ENCODE measurements at places on chromosomes 1 and 21. TPM values are rescaled to one million over a fixed set of nuclear protein-coding genes. Genes with fewer than 3 reads are reported as not detected.

DNA sequence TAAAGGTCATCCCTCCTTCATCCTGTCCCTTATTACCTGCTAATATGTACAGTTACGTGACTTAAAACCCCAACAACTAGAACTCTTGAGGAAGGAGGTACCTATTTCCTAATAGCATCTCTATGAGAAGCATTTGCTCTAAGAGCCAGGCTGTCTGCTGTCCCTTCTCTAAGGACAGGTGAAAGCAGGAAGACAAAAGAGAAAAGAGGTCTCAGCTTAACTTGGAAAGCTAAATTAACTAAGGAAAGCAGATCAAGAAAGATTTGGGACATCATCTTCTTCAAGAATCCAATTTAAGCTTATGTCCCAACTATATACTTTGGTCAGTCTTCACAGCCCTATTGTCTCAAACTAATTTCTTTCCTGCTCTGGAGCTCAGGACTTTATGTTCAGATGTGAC is 2.9 kb downstream of the EGLN1 start:
- no peak for DNase-seq

Gene CRP
- total RNA-seq: not detected

Gene RAB13
- total RNA-seq: 308 TPM

GRCh38 chr1:238191170-238191569 is 300.4 kb upstream of the ZP4 start:
- DNase-seq: no peak

Gene ESPN
- not detected for total RNA-seq

Gene RAB42
- 1.6 TPM for total RNA-seq

DNA sequence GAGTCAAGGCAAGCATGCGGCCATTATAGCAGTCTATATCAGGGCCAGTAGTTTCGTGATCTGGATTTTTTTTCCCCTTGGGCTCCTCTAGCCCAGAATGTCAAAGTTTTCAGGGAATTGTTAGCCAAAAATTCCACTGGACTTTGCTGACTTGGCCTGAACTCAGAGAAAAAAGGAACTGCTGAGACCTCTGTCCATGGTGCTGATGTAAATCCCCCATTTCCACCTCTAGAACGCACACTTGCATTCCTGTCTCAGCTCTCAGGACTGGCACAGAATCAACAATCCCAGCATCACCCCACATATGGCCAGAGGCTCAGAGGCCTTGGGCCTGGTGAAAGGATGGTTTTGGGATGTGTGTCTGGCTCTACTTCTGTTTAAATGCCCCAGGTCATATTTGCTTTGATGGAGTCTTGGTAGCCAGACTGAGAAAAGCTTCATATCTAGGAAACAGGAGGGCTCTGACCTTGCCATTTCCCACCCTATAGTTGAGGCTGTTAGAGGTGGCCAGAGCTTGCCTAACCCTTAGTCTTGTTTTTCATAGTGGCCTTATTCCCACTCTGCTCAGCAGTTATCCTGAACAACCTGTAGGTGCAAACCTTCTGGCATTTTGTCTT is 16.9 kb upstream of the EFCAB14 start:
- peak; percentile 77 for DNase-seq

- no peak for DNase-seq
Measured at GRCh38 chr1:66247415-66248208, 286.3 kb upstream of the SGIP1 start.

Gene LY9
- 0.25 TPM for total RNA-seq

DNA sequence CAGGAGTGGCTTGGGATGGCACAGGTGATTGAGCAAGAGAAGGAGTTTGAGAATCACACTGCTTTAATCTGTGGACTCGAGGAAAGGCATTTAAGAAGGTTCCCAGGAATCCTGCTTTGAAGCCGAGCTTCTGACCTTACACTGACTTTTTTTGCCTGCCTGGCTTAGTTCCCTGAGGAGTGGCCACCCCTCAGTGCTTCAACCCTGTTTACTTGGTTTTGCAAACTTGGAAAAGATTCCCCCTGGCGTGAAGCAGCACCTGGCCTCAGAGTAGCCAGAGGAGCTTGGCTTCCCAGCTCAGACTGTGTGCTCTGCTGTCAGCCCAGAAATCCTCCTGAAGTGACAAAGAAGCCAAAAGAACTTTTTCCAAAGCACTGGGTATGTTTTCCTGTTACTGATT is 48.5 kb upstream of the LDLRAP1 start:
- DNase-seq: no peak

Gene CLIC6
- 0.18 TPM for total RNA-seq

DNA sequence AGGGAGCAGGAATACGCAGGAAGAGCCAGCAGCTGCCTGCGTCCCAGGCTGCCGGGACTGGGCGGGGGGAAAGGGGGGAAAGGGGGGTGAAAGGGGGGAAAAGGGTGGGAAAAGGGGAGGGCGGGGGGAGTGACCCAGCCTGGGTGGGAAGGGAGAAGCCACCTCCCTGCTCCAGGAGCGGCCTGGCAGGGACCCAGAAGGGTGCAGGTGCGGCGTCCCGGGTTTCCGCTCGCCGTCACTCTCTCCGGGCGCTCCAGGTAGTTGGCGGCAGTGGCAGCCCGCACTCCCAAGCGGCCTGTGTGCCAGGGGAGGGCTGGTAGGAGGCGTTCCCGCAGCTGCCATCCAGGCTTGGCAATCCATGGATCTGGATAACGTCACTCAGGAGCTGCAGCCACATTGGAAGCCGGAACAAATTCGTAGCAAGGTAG is 141.0 kb upstream of the NGF start:
- DNase-seq: no peak

GRCh38 chr1:228001738-228002535 is 4.9 kb upstream of the WNT3A start:
- DNase-seq: no peak

GRCh38 chr1:211517006-211517405 is 25.0 kb upstream of the RD3 start:
- DNase-seq: no peak

DNA sequence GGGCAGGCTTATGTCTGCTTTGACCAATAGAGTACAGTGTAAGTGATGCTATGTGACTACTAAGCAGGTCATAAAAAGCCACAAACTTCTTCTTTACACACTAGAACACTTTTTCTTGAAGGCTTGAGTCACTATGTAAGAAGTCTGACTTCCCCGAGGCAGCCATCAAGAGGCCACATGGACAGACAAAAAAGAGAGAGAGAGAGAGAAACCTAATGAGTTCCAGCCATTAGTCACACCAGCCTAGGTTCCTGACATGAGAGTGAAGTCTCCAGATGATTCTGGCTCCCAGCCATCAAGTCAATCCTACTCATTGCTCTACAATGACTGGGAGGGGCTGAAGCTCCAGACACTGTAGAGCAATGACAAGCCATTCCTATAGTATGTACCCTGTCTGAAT is 101.4 kb downstream of the LHX9 start:
- peak; percentile 21 for DNase-seq

GRCh38 chr1:56824938-56825337 is 5.7 kb upstream of the FYB2 start:
- no peak for DNase-seq

GRCh38 chr1:87588495-87588894 is 259.8 kb downstream of the LMO4 start:
- no peak for DNase-seq

All from fibroblast of the aortic adventitia (primary cell).